ENCODE measurements at places on chromosomes 5 and 9.

DNA sequence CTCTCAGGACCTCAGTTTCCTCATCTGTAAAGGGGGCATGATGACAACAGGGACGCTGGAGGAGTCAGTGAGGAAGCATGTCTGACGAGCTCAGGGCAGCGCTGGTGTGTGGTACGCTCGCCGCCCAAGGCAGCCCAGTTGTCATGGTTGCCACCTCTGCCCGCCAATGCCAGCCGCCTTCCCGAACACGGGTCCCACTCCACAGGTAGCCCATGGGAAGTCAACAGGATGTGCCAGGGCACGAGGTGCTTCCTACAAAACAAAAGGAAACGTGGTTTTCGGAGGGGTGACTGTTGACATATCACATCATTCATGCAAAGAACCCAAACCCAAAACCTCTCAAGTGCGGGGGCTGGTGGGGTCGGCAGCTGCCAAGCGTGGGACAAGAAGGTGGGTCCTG lies 58.1 kb downstream of the NEK6 start:
- DNase-seq = no peak

- DNase-seq = no peak
These were observed 1014.0 kb upstream of the SEMA6A start for GRCh38 chr5:117588611-117589010.

GRCh38 chr5:171413153-171413910 lies 6.1 kb upstream of the FGF18 start:
- DNase-seq = no peak

GRCh38 chr5:132019337-132019736 lies 7.9 kb upstream of the ACSL6 start:
- DNase-seq = no peak

- peak; percentile 39 for DNase-seq
These were observed 389.1 kb downstream of the ENC1 start for GRCh38 chr5:74251141-74252035.

DNA sequence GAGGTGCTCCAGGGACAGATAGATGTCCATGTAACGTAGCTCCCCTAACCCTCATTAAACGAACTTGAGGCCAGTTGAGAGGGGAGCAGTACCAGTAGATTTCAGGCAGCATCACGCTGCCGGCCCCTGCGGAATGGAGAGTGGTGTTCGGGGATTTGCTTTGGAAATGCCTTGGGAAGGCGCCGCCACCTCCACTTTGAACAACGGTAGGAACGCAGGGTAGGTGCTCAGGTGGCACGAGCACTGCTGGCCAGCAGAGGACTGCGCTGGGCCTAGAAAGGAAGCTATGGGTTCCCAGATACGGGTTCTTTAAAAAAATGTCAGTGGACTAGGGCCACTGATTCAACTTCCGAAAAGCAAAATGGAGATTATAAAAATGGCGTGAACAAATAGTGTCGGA lies 271.8 kb downstream of the FANCC start:
- peak; percentile 24 for DNase-seq

DNA sequence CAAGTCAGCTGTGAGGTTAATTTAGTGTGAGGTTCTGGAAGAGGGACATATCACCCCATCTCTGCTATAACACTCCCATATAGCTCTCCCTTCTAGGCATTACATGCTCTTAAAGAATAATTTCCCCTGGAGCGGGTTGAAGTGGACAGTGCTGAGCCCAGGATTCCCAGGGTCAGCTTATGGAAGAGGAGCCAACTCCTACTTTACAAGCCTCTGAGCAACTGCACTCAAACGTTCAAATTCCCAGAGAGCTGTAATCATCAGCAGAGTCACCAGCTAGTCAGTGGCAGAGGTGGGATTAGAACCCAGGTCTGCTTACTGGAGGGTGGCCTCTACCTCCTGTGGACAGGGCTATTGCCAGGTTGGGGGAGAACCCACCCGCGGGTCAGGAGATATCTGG lies 1.4 kb downstream of the NEURL1B start:
- DNase-seq = no peak

- no peak for DNase-seq
These were observed 31.1 kb downstream of the ANKS6 start for GRCh38 chr9:98765256-98765655.

- DNase-seq = no peak
These were observed 42.9 kb upstream of the AFAP1L1 start for GRCh38 chr5:149228618-149229297.

DNA sequence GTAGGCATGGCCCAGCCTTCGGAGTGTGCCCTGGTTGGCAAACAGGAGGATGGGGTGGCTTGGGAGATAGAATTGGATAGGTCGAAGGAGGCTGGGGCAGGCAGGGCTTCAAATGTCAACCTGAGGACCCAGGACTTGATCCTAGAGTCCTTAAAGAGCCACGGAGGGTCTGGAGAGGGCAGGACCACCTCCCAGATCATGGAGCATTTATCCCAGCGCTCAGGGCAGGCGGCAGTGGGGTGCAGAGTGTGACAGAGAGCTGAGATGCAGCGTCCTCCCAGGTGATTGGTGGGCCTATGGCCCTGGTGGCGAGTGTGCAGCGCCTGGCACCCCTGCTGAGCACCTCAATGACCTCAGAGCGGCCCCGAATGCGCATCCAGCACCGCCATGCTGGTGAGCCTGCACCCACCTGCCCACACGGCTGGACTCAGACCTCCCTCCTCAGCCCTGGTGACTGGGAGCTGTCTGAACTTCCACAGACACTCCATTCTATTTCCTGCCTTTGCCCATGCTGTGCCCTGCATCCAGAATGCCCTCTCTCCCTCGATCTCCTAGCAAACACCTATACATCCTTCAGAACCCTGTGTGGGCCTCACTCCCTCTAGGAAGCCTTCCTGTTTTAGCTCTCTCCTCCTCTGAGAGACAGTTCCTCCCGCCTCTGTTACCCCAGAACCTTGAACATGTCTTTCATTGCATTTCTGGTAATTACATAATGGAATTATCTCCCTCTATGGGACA lies 6.3 kb downstream of the ADGRD2 start:
- no peak for DNase-seq

- DNase-seq = no peak
These were observed 80.1 kb downstream of the EGFLAM start for GRCh38 chr5:38338455-38338854.

DNA sequence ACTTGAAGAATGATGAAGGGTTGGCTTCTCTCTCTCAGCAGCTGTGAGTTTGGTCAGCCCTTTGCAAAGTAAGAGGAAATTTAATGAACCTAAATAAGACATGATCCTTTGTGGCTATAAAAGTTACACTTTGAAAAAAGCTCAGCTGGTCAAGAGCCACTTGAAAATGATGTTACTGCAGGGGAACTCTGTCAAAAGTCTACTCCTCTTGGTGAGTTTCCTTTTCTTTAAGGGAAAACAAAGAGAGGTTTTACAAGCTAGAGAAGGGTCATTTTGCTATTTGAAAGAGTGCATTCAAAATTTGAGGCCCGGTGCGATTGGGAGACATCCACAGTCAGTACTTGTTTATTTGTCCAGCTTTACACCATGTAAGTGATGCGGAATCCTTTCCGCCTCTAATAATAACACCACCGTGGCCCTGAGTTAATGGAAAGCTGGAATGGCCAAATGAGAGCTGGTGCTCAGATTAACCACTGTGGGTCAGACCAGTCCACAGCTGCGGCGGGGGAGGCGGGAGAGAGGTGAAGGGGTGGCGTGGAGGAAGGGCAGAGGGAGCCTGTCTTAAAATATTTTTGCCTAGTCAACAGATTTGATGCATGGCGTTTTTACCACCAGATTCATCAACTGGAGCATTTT lies 404.0 kb downstream of the TLE4 start:
- DNase-seq = peak; percentile 38

GRCh38 chr5:170348137-170348633 lies 41.0 kb downstream of the KCNMB1 start:
- DNase-seq = no peak

DNA sequence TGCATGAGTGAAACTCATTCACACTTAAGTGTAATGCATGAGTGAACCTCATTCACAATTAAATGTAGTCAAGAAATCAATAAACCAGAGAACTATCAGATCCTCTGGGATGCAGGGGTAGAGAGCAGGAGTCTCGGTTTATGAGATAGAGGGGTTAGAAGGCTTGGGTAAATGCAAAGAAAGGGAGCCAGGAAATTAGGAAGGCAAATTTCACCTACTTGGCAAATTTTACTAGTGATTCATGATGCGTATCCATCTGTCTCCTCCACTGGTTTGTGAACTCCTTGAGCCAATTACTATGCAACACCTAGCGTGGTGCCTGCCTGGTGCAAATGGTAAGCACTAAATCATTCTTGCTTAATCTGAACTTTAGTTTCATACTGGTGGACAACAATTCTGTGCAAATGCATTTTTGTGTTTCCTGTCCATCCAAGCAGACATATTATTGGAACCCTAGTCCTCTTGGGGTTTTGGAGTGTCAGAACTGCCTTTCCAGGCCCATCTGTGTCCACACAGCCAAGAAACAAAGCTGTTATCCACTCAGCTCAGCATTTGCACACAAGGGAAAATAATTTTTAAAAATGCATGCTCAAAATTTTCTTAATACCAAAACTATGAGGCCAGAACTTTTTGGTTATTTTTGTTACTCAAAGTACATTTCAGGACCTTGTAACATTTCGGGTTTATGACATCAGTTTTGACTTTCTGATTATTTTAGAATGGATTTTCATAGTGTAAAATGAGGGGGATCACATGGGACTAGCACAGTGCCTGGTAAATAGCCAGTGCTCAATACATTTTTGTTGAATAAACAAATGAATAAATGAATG lies 5.2 kb downstream of the HAPLN1 start:
- no peak for DNase-seq

- DNase-seq = no peak
These were observed 926.3 kb downstream of the TLE4 start for GRCh38 chr9:80498001-80498555.

DNA sequence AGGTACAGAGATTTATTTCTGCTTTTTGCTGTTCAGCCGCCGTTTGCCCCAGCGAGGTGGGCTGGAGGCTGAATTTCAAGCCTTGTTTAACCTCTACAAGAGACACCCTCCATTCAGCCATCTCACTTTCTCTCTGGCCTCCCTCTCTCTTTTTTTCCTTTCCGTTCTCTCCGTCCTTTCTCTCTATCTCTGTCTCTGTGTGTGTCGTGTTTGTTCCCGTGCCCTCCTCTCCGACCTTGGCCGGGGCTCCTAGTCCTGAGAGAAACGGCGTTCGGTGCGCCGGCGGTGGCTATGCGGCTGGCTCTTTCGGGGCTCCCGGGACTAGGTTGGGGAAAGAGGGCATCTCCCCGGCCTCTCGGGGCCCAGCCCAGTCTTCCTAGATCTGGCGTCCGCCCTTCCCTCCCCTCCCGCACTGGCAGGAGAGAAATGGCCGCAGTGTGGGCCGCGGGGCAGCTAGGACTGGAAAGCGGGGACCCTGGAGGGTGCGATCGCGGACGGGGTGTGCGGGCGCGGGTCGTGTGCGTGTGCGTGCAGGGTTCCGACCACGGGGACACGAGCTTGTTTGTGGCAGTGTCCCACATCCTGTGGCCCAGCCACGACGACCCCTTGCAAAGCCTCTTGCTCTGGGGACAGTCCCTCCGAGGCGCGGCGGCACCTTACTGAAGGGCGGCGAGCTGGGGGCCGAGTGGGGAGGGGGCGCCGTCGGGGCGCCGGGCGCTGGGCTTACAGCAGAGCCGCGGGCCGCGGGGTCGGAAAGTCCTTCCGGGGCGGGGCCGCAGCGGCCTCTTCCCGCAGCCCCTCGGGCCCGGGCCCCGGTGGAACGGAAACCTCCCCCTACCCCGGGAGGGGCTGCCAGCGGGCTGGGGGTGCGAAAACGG lies 5.7 kb downstream of the LHX2 start:
- DNase-seq = peak; percentile 41

DNA sequence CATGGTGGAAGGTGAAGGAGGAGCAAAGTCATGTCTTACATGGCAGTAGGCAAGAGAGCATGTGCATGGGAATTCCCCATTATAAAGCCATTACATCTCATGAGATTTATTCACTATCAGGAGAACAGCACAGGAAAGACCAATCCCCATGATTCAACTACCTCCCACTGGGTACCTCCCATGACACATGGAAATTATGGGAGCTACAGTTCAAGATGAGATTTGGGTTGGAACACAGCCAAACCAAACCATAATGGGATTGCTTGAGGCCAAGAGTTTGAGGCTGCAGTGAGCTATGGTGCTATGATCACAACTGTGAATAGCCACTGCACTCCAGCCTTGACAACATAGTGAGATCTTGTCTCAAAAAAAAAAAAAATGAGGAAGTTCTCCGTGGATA lies 581.8 kb downstream of the TAF11L14 start:
- DNase-seq = no peak

DNA sequence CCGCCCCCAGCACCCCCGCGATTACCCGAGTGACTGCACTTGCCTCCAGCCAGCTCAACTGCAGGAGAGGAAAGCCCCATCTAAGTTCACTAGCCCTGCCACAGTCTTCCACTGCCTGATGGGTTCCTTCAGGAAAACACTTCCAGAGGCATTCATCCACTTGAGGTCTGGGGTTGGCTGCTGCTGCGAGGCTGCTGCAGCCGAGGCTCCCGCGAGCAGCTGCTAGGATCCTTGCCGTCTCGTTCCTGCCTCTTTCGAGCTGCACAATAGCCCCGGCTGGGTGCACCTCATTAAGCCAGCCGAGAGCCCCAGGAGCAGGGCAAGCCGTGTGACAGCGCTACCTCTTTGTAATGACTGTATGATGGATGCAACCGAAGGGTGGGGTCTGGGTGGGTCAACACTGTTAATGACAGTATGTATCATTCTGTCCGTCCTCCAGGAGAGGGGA lies 24.2 kb upstream of the ELAVL2 start:
- DNase-seq = peak; percentile 56

GRCh38 chr9:34589636-34590380 lies at the start of gene CNTFR:
CNTFR (minus strand) TSS chr9:34589724; CDS start chr9:34568981, 20,743 bp downstream.
- DNase-seq = peak; percentile 75

DNA sequence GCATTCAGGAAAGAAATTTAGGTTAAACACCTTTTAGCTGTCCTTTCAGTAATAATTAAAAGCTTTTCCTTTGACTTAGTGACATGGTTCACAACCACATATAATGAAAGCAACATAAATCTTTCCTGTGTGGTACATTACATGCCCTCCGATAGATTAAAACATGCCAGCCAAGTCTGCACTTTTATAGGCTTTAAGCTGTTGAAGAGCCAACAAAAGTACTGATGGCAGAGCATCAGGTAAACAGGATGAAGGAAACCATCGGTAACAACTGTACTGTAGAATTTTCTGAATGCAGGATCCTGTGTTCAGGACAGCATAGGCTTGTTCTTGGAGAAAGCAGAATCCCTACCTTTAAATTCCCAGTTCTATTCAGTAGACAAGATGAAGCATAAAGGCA lies 226.6 kb downstream of the MLLT3 start:
- no peak for DNase-seq

DNA sequence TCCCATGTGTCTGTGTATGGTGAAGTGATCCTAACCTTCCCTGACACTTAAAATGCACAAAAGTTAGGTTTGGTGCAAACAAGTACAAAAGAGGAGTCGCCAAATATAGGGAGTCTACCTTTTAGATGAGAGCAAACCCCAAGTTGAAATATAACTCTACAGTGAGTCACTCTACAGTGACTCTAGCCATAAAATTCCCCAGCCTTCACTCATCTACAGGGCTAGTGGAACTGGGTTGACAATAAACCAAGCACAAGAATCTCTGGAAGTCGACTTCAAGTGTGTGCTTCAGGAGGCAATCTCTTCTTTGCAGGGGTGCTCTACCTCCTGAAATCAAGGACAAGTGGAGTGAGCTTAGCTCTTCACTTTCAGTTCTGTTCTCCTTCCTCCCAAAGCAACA lies 3.3 kb downstream of the SHISAL2B start:
- no peak for DNase-seq
